ENCODE measurements at places on chromosomes 7 and 10.

- DNase-seq = no peak
Observed at GRCh38 chr7:150944066-150945042, 33.8 kb downstream of the KCNH2 start.

DNA sequence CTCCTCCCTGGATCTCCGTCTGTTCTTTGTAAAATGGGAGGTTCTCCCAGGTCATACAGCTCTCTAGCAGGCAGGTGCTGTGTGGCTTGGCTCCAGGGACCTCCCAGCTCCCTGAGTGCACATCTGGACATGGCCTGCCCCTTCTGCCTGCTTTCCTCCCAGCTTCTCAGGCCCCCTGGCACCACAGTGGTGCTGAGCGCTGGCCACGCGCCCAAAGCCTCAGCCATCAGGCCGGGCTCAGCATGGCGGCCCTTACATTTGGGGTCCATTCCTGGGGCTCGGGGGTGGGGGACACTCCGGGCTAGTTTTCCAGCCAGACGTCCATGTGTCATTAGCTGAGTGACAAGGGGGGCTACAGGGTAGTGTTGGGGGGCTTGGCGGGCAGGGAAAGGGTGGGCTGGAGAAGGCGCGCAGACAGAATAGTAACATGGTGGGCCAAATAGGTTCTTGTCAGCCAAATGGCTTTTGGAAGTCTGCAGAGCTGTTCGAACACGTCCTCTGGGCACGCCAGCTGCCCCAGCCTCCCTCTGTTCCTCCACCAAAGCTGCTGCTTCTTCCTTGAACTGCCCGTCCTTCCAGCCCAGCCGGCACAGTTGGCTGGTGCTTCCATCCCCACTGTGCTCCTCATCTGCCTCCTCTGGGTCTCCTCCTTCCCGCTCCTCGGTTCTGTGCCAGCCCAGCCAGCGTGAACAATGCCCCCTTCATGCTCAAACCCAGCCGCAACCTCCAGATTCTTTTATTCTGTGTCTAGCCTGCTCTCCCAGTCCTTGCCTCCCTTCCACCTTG lies 65.9 kb downstream of the GOLGA7B start:
- DNase-seq = no peak

GRCh38 chr10:66996996-66997395 lies 71.2 kb downstream of the LRRTM3 start:
- DNase-seq = no peak

GRCh38 chr7:37831244-37831643 lies 17.2 kb upstream of the NME8 start:
- DNase-seq = no peak

DNA sequence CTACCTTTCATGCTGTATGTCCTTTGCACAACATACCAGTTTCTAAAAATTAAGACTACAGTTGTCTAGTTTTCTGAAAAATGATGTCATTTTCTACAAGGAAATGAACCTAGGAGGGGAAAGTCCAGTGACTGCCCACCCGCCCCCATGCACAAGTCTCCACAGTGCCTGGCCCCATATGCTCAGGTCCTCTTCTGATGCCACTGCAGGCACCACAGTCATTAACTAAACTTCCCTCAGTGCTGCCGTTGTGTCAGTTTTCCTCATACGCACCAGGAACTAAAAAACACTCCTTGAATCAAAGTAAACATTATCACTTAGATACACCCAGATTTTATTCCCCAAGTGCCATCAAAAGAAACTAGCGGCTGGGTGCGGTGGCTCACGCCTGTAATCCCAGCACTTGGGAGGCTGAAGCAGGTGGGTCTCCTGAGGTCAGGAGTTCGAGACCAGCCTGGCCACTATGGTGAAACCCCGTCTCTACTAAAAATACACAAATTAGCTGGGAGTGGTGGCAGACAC lies 6.9 kb upstream of the TNS3 start:
- peak; percentile 61 for DNase-seq

DNA sequence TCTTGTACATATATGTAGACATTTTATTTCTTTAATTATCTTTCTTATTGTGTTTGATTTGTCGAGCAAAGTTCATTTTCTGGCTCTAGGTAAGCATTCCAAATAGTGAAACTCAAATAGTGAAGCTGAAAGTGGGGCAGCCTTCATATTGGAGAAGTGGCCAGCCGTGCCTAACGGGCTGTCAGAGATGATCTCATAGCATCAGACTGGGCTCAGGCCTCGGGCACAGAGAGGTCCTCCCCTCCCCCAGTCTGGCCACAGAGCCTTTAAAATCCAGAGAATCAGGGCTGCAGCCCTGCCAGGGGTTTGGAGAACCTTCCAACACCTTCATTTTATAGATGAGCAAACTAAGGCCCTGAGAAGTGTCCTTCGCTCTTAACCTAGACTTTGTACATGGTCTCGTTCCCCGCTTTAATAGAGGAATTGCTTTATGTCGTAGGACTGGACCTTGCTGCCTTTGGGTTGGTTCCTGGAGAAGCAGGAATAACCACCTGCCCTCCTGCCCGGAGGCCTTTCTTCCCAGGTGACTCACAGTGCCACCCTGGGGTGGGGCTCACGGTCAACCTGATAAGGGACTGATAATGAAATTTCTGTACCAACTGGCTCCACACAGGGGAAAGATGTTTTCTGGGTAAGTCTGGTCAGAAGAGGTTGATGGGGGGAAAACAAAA lies 7.3 kb downstream of the TSPAN15 start:
- DNase-seq = no peak

GRCh38 chr10:73253225-73253555 lies 746 bp upstream of the MRPS16 start:
- peak; percentile 27 for DNase-seq

- DNase-seq = no peak
Observed at GRCh38 chr7:73338321-73338720, 10.4 kb downstream of the FKBP6 start.

DNA sequence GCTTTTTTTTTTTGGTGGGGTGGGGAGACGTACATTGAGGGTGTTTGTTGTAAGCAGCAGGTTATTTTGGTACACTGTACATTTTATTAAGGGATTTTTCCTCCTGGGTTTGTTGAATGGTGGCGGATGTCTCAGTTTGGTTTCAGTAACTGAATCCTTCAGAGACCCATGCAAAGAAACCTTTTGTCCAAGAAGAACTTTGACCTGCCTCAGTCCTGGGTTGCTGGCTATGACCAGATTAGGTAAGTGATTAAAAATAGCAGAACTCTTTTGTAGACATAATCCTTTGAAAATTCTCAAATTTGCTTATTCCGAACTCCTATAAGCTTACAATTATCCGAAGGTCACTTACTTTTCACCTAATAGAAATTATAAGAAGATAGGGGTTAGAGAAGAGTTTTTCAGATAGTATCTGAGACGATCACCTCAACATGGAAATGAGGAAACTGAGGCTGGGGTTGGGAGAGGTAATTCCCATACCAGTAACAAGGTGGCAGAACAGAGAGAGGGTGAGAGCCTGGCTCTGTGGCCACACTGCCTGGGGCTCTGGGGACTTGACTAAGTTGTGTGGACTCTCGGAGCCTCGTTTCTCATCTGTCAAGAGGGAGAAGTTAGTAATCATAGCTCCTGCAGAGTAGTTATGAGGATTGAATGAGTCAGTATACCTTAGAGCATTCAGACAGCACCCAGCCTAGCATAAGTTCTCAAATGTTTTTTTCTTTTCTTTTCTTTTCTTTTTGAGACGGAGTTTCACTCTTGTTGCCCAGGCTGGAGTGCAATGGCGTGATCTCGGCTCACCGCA lies 87.4 kb downstream of the CCNY start:
- DNase-seq = no peak

DNA sequence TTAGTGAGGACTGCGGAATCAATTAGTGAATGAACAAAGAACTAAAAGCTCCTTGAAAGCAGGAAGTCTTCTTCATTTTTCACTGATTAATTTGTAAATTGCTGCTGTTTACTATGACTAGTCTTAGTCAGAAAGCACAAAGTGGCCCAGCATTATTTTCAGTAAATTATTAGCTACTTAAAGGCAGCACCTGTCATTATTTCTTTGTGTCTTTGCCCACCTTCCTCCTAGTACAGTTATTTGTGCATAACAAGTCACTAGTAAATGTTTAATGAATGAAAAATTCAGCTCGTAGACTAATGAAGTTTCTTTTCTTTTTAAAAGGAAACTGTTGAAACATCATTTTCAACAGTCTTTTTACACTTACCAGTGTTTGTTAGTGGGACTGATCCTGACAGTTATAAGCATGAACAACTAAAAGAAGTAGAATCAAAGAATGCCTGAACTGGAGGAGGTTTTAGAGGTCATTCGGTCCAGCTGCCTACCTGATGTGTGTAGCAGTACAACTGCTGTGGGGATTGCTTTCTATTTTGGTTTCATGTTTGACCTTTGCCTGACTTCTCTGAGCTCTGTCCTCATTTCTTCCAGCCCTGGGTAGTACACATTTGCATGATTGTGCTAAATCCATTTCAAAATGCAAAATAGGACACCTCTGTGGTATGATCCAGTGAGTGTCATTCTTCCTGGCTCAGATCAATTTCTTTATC lies 140.0 kb upstream of the PHYHIPL start:
- DNase-seq = peak; percentile 38

DNA sequence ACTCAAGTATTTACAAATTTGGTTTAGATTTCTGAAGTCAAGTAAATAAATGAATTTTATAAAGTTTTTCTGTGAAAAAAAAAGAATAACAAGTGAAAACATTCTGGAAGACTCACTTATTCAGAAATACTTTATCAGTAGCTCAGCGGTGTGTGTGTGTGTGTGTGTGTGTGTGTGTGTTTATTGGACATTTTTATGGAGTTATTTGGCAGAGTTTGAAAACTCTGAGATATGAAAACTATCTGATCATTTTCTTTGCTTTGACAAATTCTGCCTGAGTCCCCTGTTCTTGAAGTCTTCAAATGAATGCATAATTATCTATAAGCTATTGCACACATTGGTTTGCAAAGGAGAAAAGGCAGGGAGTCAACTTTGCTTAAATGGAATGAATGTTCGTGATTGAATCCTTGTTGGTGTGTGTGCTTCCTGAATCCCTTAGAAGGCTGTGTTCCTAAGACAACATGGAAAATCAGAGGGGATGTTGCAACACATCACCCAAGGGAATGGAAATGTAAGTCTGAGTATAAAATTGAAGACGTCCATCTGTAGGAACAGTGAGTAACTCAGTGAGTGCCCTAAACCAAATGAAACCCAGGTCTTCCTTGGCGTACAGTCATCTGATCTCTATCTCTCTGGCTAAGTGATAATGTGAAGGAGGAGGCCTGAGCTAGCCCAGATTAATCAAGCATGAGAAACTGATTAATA lies 160.9 kb downstream of the REEP3 start:
- DNase-seq = no peak

DNA sequence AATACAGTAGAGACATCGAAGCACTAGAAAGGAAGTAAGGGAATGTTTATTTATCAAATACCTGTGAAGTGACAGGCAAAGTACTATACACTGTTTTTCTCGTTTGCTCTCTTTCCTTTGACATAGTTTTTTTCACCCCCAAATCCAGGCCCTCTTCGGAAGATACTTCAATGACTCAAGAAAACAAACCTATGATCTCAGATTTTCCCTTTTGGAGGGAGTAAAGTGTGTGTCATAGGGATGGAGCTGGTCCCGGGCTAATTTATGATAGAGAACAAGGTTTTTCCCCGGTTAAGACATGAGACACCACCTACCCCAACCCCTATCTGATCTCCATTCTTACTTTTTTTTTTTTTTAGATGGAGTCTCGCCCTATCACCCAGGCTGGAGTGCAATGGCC lies 61.7 kb downstream of the MAP3K8 start:
- no peak for DNase-seq

GRCh38 chr7:1645071-1645409 lies 25.0 kb upstream of the ELFN1 start:
- no peak for DNase-seq

DNA sequence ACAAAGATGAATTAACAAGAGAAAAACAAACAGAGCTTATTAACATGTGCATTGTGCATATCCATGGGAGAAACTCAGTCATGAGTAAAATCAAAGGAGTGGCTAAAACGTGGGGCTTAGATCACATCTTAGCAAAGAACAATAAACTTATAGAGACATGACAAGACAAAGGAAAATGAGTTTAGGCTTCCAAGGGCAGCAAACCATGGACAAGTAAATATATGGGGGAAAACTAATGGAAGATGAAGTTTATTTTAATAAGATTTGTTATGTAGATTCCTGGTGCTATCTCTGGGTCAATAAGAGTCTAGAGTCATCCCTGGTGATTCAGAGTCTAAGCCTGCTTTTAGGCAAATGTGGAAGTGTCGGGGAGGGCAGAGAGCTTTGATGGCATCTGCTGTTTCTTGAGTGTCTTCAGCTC lies 87.2 kb upstream of the PLPP4 start:
- DNase-seq = no peak

DNA sequence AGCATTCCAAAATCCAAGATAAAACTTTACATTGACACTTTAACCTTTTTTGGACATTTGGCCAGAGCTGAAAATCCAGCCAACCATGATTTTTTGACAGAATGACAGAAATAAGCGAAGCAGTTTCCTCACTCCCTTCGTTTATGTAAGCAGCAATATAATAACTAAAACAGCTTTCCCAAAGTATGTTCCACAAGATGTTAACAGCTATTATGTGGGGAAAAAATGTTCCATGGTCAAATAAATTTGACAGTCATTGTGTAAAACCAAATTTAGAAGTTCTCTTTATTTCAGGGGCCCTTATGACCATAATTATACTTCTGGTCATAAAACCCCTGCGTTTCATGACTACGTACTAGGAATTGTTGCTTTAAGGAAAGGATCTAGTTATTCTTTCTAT lies 416.5 kb downstream of the MAGI2 start:
- no peak for DNase-seq

GRCh38 chr10:127993056-127993690 lies 86.3 kb downstream of the PTPRE start:
- no peak for DNase-seq

GRCh38 chr7:159213253-159213652 lies 68.6 kb upstream of the VIPR2 start:
- DNase-seq = no peak

DNA sequence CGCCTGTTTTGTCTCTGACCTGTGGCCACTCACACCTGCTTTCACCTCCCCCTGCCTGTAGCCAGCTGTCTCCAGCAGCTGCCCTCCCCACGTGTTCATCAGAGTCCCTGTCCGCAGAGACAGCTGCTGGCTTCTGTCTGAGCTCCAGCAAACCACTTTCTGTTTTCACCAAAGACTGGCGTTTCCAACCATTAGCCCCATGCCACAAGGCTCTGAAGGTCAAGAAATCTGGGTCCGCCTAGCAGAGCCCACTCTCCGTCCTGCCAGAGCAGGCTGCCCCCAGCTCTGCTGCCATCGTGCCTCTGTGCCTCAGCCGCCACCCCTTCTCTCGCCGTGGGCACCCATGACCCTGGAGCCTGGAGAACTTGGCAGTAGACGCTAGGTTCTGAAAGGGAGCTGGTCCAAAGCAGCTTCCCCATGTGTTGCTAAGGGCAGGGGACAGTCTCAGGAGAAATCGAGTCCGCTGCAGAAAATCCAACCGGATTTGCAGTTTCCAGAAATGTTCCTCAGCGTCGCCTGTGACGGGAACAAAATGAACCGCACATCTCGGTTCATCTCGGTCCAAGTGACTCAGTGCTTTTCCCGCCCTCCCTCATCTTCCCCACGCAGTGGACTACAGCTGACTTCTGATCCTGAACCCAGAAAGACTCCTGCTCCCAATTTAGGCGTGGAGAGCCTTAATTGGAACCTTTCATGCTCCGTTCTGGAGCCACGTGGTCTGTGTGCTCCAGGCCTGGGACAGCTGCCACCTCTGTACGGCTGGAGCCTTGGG lies 28.0 kb downstream of the TMEM120A start:
- DNase-seq = no peak
